Suprapubic skin (tissue), 4 donors: ENCODE measurements at places on chromosomes 6 and 20. TPM values are rescaled to one million over a fixed set of nuclear protein-coding genes. Genes with fewer than 3 reads are reported as not detected.

DNA sequence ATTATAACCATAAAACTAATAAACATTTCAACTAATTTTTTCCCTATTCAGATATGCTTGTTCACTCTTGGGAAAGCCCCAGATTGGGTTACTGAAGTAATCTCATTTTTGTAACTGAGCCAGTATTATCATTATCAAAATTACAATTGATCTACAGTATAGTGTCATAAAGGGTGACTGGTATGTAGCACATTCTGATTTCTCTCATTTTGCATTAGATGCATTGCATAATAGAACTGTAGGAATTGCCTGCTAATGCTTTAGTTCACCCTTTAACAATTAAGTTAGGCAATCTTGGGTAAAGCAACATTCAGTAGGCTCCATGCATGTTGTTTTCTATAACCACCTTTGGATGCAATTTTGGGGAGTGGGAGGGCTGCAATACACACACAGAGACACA, 150.8 kb upstream of the FLRT3 start:
- DNase-seq, result no peak

The CPXM1 gene
- total RNA-seq, result 2.0 TPM

DNA sequence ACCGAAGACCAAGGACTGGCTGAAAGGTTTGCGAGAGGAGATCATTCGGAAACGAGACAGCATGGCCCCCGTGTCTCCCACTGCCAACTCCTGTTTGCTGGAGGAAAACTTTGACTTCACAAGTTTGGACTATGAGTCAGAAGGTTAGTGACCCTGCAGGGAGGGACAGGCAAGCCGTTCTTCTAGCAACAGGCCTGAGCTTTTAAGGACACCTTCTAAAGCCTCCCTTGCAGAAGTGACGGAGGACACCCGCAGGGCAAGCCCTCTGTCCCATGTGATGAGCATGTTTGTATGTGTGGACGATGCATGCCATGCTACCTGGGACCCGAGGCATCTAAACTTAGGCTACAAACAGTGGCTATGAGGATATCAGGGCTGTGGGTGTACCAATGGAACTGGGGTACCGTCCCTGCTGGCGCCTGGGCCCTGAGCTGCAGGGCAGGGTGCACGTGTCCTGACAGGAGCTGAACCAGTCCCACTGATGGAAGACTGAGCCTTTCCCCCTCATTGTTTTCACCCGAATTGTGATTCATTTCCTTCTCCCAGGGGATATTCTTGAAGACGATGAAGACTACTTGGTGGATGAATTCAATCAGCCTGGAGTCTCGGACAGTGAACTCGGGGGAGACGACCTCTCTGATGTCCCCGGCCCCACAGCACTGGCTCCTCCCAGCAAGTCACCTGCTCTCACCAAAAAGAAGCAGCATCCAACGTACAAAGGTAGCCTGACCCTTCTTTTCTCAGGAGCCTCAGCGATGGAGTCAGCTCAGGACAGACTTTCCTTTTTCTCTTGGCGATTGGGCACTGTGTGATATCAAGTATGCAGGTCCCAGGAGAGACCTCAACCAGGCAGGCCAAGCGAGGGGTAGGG, 84.4 kb downstream of the SERAC1 start:
- DNase-seq, result no peak

- DNase-seq, result no peak
Measured at GRCh38 chr20:49482621-49483017, at the start of gene KCNB1. TSS of gene KCNB1 (minus strand) at chr20:49482668. CDS start at chr20:49482480, 188 bp downstream.

DNA sequence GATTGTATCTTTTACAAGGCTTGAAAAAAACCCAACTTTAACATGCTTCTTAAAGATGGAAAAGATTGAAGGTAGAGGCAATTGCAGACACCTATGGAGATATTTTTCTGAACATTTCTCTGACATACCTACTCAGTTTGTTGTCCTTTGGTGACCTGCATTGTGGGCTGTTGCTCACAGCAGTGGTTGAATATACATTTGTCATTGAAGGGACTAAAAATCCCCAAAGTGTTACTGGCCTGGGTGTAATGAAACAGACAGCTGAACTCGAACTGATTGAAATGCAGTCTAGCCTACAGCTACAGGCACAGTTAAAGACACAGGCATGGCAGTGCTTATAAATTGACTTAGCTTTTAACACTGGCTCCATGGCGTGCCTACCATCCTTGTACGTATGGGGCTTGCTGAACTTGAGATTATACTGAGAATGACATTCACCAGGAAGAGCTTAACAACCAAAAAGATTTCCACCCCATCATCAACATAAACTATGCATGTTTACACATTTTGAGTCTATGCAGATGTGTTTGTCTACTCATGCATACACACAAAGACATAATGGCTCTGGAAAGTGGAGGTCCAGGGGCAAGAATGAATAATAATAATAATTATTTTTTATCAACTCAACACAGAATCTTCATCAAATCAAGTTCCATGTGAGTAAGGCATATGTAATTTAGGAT, 83.2 kb upstream of the NOX3 start:
- DNase-seq, result no peak

- no peak for DNase-seq
Measured at GRCh38 chr6:68776354-68776753, 141.3 kb downstream of the ADGRB3 start.

The CGA gene
- not detected for total RNA-seq
